GM12892 (cell line): ENCODE measurements at places on chromosomes 16 and 17.

- no peak for DNase-seq
These were observed 4.3 kb downstream of the MPO start for GRCh38 chr17:58276423-58276822.

DNA sequence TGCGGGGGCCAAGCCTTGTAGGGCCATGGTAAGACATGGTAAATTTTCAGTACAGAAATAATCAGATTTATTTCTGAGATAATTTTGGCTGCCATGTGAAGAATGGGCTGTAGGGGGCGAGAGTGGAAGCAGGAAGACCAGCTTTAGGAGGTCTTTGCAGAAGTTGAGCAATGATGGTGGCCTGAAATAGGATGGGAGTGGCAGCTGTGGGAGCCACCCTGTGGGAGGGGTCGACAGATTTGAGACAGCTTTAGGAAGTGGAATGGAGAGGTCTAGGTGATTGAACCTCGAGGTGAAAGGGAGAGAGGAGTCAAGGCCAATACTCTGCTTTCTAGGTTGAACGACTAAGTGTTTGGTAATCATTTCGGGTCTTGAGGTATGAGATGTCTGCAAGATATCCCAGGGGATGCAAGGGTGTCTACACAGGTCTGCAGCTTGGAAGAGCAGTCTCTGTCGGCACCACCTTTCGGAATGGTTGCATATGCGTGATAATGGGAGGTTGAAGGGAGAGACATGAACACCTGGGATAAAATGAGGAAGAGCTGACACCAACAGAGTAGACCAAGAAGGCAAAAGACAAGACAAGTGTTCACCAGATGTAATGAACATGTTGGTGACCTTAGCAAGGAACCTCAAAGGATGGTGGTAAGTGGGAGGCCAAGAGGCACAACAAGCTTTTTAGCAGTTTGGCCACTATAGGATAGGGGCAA, 4.2 kb upstream of the ATXN7L3 start:
- DNase-seq: peak; percentile 55

DNA sequence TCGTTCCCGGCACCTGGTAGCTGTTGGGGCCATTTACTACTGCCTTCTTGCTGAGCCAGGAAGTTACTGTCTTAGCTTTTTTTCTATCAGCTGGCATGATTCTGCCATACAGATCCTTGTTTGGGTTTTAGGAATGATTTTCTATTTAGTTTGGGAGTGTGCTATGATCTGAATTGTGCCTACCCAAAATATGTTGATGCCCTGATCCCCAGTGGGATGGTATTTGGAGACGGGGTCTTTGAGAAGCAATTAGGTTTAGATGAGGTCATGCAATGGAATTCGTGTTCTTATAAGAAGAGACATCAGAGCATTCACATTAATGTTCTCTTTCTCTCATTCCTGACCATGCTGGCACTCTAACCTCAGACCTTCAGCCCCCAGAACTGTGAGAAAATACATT, 59.4 kb upstream of the HS3ST2 start:
- no peak for DNase-seq

- DNase-seq: no peak
These were observed 245.9 kb downstream of the FTO start for GRCh38 chr16:53949715-53950410.

GRCh38 chr17:50062293-50063243, 6.7 kb downstream of the ITGA3 start:
- DNase-seq: no peak
